ENCODE measurements at places on chromosomes 7 and 10. TPM values are rescaled to one million over a fixed set of nuclear protein-coding genes. Genes with fewer than 3 reads are reported as not detected.
A peak's percentile ranks its signal among the peaks of the same experiment; 100 is the strongest.

DNA sequence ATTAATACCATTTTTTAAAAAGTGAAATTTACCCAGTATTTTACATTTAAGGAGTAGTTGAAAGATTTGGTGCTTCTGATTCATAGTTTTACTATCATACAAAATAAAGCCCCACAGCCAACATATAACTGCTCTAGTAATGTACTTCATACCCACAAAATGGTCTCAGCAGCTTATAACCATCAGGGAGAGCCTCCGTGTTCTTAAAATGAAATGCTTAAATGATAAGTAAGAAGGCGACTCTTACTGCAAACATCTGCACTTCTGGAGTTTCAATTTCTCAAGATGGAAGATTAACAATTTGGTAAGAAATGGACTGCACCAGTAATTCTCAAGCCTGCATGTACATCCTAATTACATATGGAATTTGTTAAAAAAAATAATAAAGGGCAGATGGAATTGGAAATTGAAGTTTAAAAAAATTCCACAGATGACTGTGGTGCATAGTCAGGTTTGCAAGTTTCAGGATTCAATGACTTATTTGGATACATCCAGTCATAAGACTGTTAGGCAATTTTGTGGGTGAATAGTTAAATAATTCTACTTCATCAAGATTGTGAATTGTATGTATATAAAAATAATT, 461.0 kb downstream of the KIF20B start:
- DNase-seq: no peak
- H3K27ac ChIP-seq: no peak overlapping the region
- H3K27me3 ChIP-seq: no peaks in the 10 kb centered on the region
- no peaks in the 10 kb centered on the region for H3K4me1 ChIP-seq
- H3K36me3 ChIP-seq: no peaks in the 10 kb centered on the region
- no peak overlapping the region for H3K4me3 ChIP-seq

- no peak overlapping the region for H3K27ac ChIP-seq
- H3K4me3 ChIP-seq: no peak overlapping the region
- H3K4me1 ChIP-seq: no peaks in the 10 kb centered on the region
- no peak for DNase-seq
- H3K27me3 ChIP-seq: no peaks in the 10 kb centered on the region
These were observed 12.5 kb downstream of the ADK start for GRCh38 chr10:74163319-74164068.

DNA sequence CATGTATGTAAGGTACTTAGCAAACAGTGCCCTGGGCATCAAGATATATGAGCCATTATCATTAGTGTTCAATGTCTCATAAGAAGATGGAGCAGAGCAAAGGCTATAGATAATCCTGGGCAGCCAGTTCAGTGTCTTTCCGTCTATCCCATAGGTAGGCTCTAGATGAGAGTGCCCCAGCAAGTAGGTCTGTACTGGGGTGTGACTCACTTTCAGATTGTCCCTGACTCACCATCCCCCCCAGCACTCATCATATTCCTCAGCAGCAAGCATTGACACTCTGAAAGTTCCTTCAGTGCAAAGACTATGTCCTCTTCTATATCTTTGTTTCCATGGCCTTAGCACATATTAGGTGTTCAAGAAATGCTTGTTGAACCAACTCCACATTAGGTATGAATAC, 20.0 kb upstream of the FAM204A start:
- no peaks in the 10 kb centered on the region for H3K4me1 ChIP-seq
- no peak overlapping the region for H3K27ac ChIP-seq
- no peaks in the 10 kb centered on the region for H3K36me3 ChIP-seq
- no peak overlapping the region for H3K4me3 ChIP-seq

DNA sequence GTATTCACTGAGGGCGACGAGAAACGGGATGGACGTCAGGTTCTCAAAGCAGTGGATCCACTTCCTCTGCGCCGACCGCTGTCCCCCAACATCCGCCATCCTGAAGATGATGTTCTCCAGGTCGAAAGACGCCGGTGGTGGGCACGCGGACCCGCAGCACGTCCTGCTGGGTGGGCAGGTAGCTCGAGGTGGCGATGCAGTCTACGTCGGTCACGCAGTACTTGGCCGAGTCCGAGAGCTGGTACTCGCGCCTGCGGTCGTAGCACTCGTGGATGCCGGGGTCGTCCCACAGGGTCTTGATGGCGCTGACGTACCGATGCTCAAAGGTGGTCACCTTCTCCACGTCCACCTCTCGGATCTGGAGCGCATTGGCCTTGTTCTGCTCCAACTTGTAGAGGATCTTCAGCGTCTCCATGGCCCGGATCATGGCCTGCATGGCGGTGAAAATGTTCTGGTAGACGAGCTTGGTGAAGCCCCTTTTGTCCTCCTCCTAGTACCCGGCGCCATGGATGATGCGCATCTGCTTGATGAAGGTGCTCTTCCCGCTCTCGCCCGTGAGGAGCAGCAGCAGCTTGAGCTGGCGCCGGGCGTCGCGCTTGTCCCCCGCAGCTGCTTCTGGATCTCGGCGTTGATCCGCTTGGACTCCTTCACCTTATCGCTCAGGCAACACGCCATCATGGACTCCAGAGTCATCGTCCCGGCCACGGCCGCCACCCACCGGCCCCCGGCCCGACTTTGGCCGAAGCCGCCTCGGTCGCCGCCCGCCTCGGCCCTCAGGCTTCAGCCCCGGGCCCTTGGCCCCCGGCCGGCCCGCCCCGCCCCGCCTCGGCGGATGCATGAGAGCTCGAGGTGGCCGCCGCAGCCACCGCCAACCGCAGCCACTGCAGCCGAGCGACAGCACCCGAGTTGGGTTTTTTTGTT, 122.9 kb upstream of the KCTD7 start:
- peaks cover 19% of the 10 kb centered on the region for H3K4me1 ChIP-seq
- no peak for DNase-seq
- H3K27ac ChIP-seq: no peak overlapping the region
- H3K4me3 ChIP-seq: no peak overlapping the region

GRCh38 chr7:128924707-128925588, 12.8 kb upstream of the IRF5 start:
- H3K27ac ChIP-seq: no peak overlapping the region
- no peak for DNase-seq
- H3K4me3 ChIP-seq: no peak overlapping the region

DNA sequence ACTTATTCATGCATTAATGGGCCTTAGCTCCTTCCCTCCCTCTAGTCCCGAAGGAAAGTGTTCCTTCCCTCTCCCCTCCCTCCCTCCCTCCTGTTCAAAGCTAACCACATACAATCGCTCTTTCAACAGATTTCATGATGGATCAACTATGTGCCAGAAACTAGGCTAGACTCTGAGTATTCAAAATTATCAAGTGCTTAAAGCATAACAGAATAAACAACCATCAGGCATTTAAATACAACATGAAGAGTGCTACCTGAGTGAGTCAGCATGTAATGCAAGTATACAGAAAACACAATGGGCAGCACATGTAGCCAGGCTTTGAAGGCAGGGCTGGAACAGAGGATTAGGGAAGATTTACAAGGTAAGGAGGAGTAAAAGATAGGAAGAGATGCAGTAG, 11.3 kb downstream of the CHCHD3 start:
- no peaks in the 10 kb centered on the region for H3K27me3 ChIP-seq
- H3K4me1 ChIP-seq: no peaks in the 10 kb centered on the region
- no peak overlapping the region for H3K27ac ChIP-seq
- H3K4me3 ChIP-seq: no peak overlapping the region
- no peak for DNase-seq
- H3K36me3 ChIP-seq: no peaks in the 10 kb centered on the region

- no peaks in the 10 kb centered on the region for H3K27me3 ChIP-seq
- DNase-seq: no peak
- H3K4me3 ChIP-seq: no peak overlapping the region
- no peaks in the 10 kb centered on the region for H3K4me1 ChIP-seq
- no peaks in the 10 kb centered on the region for H3K36me3 ChIP-seq
- no peak overlapping the region for H3K27ac ChIP-seq
These were observed 21.5 kb upstream of the PLEKHA1 start for GRCh38 chr10:122352817-122353525.

DNA sequence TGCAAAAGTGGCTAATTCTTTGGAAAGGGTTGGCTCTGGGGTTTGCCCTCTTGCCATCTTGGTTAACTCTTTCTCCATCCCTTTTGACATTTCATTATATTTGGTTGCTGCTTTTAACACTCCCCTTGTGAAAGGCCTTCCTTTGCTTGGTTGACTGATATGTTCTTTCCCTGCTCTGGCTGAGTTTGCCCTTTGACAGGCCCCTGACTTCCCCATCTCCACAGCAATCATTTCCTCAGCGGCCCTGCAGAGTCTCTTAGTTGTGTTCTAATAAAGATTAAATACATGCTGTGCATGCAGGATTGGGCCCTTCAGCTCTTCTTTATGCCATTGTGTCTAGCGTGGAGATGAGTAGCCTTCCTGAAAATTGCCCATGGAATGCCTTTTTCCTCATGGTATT, 84.5 kb upstream of the CSTF2T start:
- H3K4me3 ChIP-seq: no peak overlapping the region
- no peaks in the 10 kb centered on the region for H3K36me3 ChIP-seq
- H3K27ac ChIP-seq: no peak overlapping the region
- DNase-seq: no peak
- no peaks in the 10 kb centered on the region for H3K4me1 ChIP-seq

DNA sequence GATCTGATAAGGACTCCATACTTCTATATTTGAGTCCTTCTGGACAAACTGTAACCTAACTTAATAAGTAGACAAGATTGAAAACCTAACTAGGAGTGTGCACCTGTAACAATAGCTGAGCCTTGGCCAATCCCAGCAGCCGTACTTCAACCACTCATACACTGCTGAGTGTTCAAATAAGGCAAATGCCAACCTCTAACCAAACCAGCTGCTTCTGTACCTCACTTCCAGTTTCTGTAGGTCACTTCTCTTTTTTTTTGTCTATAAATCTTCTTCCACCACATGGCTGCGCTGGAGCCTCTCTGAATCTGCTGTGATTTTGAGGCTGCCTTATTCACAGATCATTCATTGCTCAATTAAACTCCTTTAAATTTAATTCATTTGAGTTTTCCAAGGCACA, 753.2 kb downstream of the DNAJB9 start:
- no peaks in the 10 kb centered on the region for H3K36me3 ChIP-seq
- DNase-seq: no peak
- no peaks in the 10 kb centered on the region for H3K4me1 ChIP-seq
- H3K27ac ChIP-seq: no peak overlapping the region

DNA sequence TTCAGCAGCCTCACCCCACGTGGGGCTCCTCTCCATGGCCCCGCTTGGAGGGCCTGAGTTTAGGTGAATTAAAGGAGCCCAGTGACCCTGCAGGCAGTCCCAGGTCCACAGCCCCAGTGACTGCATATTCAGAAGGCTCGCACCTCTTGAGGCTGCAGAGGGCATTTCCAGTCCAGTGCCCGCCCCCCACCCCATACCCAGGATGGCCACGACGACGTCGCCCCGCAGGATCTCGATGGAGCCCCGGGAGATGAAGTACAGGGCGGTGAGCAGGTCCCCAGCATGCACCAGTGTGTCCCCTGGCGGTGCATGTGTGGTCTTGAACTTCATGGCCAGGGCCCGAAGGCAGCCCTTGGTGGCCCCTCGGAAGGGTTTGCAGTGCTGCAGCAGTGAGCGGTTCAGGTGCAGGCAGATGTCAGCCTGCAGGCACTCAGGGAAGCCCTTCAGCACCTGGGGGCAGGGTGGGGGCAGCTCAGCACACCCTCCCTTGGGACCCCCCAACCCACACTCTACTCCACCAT, 28.1 kb downstream of the KCNH2 start:
- H3K4me1 ChIP-seq: peaks cover 3% of the 10 kb centered on the region
- peak; percentile 8 for DNase-seq
- no peaks in the 10 kb centered on the region for H3K27me3 ChIP-seq

DNA sequence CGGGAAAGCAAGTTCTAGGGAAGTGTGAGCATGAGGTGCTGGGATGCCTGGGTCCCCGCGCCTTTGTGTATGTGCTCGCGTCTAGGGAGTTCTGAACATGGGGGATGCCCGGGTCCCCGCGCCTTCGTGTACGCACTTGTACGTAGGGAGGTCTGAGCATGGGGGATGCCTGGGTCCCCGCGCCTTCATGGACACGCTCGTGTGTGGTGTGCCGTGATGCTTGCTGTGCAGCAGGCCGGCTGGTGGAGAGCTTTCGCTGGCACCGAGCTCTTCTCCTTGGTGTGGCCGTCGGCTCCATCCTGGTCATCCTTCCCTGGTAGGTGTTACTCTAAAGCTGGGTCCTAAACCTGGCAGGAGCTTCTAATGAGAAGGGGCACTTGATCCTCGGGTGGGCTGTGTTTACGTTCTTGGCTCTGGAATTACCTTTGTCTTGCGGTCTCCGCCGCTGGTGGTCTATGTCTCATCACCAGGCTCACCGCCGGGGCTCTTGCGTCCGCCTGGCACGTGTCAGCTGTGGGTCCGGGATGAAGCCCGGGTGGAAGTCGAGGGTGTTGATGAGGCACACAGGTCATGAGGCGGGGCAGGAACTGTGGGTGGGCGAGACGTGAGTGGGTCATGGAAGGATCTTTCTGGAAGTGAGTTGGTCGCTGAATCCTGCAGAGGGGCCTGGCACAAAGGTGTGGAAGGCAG, 63.5 kb downstream of the DNAJB6 start:
- H3K4me1 ChIP-seq: peaks cover 23% of the 10 kb centered on the region
- no peak for DNase-seq
- no peaks in the 10 kb centered on the region for H3K36me3 ChIP-seq

- no peak overlapping the region for H3K27ac ChIP-seq
- peak; percentile 60 for DNase-seq
- H3K36me3 ChIP-seq: no peaks in the 10 kb centered on the region
- no peak overlapping the region for H3K4me3 ChIP-seq
- H3K4me1 ChIP-seq: peaks cover 6% of the 10 kb centered on the region
These were observed 1.9 kb upstream of the ARHGAP22 start for GRCh38 chr10:48606530-48607355.

GRCh38 chr10:13848520-13849445, 262.0 kb downstream of the PRPF18 start:
- H3K27ac ChIP-seq: no peak overlapping the region
- no peak for DNase-seq
- no peaks in the 10 kb centered on the region for H3K27me3 ChIP-seq
- peaks cover 9% of the 10 kb centered on the region for H3K4me1 ChIP-seq
- no peak overlapping the region for H3K4me3 ChIP-seq

GRCh38 chr10:69409968-69410367, 6.8 kb downstream of the TACR2 start:
- no peak overlapping the region for H3K27ac ChIP-seq
- no peak overlapping the region for H3K4me3 ChIP-seq
- H3K36me3 ChIP-seq: no peaks in the 10 kb centered on the region
- peak; percentile 49 for DNase-seq

GRCh38 chr7:106125417-106125816, 13.3 kb upstream of the SYPL1 start:
- H3K4me1 ChIP-seq: peaks cover 5% of the 10 kb centered on the region
- no peak overlapping the region for H3K27ac ChIP-seq
- DNase-seq: no peak
- no peak overlapping the region for H3K4me3 ChIP-seq
- no peaks in the 10 kb centered on the region for H3K27me3 ChIP-seq

TFR2 gene
- total RNA-seq: 6.7 TPM

GPRIN2 gene
- not detected for total RNA-seq

IPMK gene
- 5.7 TPM for total RNA-seq

NAPEPLD gene
- total RNA-seq: 21.9 TPM

FAM24B gene
- 1.8 TPM for total RNA-seq
